ENCODE measurements at places on chromosomes 5 and 9.

GRCh38 chr9:77839459-77840140 is 191.5 kb upstream of the GNA14 start:
- DNase-seq: no peak

DNA sequence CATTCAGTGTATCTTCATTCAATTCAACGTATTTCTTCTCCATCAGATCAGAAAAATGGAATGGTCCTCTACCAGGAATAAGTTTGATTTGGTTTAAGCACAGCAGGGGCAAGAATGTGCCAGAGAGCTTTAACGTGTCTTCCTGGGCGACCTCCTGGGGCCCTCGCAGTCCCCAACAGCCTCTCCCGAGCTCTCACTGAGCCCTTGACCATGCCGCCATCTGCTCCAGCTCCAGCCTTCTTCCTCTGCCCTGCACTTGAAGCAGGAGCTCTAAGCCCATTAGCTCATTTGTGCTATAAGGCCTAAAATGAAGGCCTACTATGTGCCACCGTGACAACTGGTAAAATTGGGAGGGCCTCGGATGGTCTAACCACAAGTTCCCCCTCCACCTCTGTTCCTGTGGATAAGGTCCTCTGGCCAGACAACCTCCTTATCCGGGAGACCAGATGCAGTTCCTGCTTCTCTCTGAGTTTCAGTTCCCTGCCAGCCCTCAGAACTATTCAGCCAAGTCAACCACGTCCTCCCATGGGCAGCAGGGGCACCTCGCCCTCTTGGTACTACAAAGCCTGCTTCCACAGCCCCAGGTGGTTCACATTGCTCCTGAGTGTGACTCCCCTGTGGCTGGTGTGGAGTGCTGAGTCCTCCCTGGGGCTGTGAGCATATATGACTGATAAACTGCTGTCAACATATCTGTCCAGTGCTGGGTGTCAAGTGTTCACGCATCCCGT is 35.8 kb downstream of the C5orf15 start:
- no peak for DNase-seq

- DNase-seq: no peak
Observed at GRCh38 chr5:168317096-168317520, 25.7 kb downstream of the WWC1 start.

DNA sequence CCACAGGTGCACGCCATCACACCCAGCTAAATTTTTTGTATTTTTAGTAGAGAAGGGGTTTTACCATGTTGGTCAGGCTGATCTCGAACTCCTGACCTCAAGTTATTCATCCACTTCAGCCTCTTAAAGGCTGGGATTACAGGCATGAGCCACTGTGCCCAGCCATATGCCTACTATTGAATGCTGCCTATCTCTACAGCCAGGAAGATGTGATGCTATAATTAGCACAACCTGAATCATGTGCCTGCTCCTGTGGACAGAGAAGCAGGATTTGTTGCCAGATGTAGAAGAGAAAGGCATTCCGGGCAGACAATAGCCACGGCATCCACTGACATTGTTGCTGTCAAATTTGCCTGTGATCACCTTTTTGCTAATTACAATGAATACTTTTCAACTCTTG is 24.4 kb upstream of the MLLT3 start:
- no peak for DNase-seq

DNA sequence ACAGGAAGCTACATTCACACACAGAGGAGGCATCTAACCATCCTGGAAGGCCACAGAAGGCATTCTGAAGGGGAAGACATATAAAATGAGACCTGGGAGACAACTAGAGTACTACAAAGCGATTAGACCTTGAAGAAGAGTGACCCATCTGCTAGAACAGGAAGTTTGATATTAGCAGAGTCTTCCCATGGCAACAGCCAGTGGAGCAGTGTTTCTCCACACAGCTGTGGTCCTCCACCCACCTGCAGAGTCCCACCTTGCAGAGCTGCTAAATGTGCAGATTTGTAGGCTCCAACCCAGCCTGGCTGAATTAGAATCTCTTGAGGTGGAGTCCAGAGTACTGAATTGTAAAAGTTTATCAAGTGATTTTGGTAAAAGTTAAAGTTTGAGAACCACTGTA is 267.0 kb downstream of the CETN3 start:
- DNase-seq: no peak

DNA sequence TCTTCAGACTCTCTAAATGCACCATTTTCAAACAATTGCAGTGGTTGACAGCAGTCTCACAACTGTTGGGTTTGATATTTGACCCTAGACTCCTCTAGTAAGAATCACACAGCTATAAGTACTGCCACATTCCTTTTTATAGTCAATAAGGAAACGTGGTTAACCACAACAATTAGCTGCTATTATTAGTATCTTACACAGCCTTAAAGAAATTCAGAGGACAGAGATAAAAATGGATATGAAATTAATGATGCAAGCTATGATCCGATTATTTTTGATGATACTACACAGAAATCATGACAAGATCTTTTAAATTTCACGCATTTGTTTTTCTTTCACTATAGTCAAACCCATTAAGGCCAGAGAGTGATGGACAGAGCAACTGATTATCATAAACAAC is 288.6 kb upstream of the C9orf72 start:
- DNase-seq: no peak

DNA sequence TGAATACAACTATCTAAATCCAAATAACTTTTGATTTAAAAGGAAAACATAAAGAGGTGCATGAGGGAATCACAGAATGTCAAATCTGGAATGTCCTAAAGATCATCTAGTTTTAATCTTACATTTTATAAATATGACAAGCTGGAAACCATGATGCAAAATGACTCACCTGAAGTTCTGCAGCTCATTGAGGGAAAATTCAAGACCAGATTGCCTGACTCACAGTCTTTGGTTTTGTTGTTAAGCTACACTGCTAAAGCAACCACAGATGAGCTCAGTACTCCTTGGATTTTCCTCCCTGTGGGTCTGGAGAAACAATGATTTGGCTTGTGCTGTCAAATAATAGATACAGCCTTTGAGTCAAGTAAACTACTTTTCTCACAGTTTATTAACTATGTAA is 19.1 kb upstream of the EDIL3 start:
- DNase-seq: no peak
